COLO829 (cell line): ENCODE measurements at places on chromosomes 5 and 9.

GRCh38 chr5:140040358-140040757 is 2.7 kb downstream of the NRG2 start:
- no peak for DNase-seq

GRCh38 chr5:76838481-76839261 is 11.1 kb upstream of the S100Z start:
- DNase-seq, result no peak

DNA sequence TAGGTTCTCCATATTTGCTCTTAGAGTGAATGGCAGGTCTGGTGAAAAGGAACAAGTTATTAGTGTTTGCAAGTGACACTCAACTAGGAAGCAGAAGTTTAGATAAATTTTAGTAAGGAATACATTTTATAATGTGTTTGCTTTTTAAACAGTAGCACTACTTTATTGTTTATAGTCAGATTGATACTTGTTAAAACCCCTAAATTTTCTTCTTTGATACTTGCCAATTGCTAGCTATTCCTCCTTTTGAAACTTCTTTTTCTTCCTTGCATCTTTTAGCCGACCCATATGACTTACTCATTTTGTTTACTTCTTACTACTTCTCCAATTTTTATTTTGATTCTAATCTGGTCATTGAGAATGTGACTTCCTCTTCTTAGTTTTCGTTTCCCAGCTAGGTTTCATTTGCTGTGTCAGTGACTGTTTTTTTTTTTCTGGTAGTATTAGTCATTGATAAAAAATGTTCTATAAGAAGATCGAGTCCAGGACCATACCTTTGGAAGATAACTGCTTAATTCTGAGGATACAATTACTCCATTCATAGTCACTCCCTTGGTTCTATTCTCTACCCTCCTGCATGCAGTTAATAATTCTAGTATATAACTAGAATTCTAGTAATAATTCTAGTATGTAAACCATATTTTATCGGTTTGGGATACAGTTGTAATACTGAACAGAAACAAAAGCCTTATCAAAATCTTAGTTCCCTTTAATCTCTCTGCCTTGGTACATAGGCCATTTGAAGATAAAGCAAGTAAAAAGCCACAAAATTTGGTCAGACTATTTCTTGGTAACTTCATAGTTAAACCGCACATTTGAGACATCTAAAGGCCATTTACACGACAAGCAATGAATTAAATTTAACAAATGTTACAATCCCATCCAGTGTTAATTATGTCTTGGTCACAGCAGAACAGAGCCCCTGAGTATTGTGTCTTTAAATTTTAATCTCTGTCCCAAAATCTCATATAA is 2.8 kb upstream of the RICTOR start:
- peak; percentile 64 for DNase-seq

- no peak for DNase-seq
These were observed 141.2 kb downstream of the PRDM9 start for GRCh38 chr5:23648656-23649055.

DNA sequence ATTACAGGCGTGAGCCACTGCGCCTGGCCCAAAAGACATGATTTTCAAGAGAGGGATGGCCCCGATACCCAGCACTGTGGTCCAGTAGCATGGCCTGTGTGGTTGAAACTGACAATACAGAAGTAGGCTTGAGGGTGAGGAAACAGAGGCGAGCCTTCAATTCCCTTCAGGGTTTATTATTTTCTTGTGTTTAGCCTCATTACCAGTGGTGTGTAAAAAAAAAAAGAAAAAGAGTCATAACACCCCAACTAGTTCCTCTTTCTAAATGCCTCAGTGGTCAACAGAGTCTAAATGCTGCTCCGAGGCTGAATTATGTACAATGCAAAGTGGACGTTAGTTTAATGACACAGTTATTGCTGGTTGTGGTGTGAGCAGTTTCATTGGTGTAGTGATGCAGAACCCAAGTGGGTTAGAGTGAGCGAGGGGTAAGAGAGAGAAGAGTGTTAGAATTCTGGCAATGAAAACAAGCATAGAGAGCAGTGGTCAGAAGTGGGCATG is 58.8 kb downstream of the SNX30 start:
- no peak for DNase-seq

DNA sequence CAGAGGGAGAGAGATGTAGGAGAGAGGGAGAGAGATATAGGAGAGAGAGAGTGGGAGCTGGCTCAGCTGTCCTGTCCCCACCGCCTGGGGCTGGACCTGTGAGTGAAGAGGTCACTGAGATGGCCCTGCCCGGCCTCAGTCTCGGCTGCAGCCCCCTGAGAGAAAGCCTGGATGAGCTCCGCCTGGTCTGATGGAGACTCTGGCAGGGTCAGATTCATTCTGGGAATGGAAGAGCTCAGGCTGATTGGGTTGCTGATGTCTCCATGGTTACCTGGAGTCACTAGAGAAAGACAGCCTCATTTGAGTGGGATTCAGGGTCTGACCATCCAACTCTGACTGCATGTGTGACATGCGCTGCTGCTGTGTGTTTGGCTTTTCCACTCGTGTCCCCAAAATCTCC is 27.1 kb upstream of the SEMA4D start:
- no peak for DNase-seq

DNA sequence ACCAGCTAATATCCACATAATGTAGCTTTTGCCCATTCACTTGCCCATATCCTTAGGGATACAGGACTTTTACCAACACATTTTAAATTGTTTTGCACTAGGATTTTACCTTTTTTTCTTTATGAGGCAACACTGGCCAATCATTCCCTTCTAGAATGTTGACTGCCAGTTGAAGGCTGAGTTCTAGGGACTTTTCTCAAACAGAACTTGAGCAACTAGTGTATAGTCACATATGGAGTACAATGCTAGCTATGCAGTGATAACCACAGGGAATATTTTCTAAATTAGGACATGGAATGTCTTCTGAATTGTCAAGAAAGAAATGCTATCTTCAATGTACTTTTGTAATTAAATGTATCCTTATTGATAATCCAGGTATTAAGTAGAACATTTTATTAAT is 133.6 kb downstream of the OXCT1 start:
- no peak for DNase-seq

- no peak for DNase-seq
These were observed 36.4 kb upstream of the CPEB4 start for GRCh38 chr5:173851595-173852243.

GRCh38 chr9:95852059-95853032 is 23.1 kb upstream of the ERCC6L2 start:
- peak; percentile 67 for DNase-seq

GRCh38 chr5:140174465-140175366 is at the start of gene CYSTM1:
Gene CYSTM1, plus strand, starts transcription at chr5:140175188. Its CDS starts 19,278 bp downstream, at chr5:140194466.
- peak; percentile 83 for DNase-seq

GRCh38 chr5:71874521-71874920 is 155.4 kb downstream of the CARTPT start:
- no peak for DNase-seq

DNA sequence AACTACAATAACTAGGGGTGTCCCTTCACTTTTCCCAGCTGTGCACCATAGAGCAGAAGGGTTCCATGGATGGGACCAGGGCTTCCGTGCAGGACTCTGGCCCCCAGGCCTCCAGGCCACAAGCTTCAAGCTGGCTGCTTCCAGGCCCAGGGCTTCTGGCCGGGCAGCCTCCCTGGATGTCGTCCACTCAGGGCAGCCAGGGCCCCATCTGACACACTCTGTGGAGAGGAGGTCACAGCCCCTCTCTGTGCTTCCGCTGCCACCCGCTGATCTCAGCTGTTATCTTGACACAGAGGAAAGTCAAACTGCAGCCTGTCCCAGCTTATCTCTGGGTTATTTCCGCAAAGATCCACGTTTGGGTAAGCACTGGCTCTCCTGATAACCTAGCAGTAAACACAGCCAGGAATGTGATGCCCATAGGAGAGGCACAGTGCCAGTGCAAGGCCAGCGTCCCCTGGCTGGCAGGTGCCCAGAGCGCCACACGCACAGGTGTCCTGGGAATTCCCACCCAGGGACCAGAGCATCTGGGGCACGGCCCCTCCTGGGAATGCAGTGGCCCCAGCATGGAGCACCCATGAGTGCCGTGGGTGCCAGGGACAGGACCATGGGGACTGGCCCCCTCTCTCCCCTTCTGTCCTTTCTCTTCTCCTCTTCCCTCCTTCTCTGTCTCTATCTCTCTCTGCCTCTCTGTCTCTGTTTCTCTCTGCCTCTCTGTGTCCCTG is 15.6 kb upstream of the SLC6A19 start:
- DNase-seq, result no peak

GRCh38 chr9:38288502-38288901 is 104.0 kb upstream of the ALDH1B1 start:
- no peak for DNase-seq

- DNase-seq, result no peak
These were observed 568.0 kb downstream of the MTRR start for GRCh38 chr5:8436924-8437323.

DNA sequence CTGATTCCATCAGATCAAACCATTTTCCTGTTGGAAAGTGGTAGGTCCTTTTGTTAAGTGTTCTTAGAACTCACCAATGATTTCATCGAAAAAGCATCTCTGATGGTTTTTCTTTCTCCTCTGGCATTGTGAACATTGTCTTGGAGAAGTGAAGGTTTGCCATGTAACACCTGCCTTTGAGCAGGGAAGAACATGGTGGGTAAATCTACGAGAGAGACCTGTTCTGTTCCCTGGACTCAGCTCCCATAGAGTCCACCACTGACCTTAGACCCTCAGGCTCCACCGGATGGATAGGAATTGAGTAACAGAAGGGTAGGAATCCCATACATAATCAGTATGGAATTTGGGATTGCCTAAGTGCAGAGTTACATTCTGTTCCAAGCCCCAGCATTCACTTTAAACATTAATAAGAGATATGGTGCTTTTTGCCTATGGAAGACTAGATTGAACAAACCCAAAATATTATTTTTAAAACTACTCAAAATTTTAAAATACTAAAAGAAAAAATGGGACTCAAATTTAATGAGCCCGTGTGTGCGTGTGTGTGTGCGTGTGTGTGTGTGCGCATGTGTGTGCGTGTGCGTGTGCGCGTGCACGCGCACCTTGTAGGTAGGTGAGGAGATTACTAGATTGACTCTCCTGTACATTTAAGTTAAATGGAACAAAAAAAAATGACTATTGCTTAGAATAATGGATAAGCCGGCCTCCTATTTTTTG is 92.0 kb downstream of the C9orf152 start:
- no peak for DNase-seq

DNA sequence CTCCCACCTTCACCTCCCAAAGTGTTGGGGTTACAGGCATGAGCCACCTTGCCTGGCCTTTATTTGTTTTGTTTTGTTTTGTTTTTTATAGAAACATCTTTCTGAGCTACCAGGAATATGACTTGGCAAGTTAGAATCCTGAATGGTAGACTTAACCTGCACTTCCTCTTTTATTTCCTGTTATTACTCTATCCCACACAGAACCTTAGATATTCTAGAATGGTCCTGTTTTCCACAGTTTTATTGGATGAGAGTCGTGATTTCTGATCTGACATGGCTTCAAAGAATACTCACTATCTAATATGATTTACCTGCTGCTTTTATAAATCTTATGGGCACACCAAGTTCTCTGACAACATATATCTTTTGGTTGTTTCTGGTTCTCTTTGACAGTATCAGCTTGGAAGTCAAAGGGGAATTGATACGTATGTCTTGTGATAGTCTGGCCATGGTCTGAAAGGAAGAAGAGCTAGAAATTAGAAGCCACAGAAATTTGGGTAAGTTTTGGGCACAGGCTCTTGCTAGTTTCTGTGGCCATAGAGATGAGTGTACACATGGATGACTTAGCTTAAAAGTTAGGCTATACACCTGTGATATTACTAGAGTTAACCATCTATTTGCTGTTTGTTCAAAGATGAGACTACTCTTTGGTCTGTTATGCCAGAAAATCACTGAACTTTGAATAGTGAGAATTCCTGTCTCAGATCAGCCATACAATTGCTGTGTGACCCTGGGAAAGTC is 4.7 kb upstream of the PANK3 start:
- DNase-seq, result no peak

GRCh38 chr5:131272307-131272706 is 8.5 kb downstream of the CDC42SE2 start:
- no peak for DNase-seq

DNA sequence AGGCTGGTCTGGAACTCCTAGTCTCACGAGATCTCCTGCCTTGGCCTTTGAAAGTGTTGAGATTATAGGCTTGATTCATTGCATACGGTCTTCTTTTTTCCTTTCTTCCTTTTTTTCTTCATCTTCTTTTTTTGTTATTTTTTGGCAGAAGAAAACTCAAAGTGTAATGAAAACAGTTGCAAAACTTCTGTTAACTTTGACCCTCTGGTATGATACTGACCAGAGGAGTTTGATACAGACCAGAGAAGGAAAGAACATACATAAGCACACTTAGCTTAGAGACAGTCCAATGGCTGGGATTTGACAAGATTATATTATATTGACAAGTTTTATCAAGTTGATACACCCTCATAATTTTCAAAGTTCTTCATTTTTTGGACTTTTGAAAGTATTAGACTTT is 181.2 kb downstream of the NFIB start:
- no peak for DNase-seq

DNA sequence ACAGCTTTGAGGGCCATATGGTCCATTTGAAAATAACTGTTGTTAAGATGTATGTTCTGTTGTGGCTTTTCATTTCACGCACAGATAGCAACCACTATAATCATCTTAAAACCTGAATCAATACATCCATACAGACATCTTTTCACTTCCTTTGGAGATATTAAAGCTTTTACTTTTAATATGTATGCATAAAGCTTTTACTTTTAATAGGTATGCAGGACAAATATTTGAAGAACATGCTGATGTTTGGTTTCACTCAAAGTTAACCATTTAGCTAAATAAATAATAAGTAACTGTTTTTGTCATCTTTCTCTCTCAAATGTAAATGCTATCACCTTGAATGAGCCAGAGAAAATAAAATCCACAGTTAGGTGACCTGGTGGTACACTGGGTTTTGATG is 108.6 kb downstream of the OXCT1 start:
- DNase-seq, result no peak

- DNase-seq, result no peak
These were observed 102.9 kb downstream of the LIFR start for GRCh38 chr5:38453506-38453905.

- DNase-seq, result no peak
These were observed 50.0 kb downstream of the PTPRD start for GRCh38 chr9:10562581-10563343.

GRCh38 chr5:147081311-147081764 is 153.5 kb upstream of the STK32A start:
- no peak for DNase-seq

DNA sequence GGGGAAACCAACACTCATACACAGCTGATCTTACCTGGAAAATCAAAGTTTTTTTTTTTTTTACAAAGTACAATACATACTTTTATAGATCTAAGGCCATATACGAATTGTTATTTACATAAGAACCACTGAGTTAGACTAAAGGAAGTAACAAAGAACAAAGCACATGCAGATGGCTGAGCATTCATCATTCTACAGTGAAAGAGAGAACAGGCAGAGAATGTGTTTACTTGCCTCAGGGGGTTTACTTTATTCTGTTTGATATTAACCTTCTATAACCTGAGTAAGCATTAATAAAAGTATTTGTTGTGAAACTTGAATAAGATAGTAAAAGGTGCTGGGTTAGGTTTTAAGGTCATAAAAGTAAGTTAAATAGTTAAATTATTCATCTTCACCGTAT is 54.7 kb downstream of the SLC38A9 start:
- no peak for DNase-seq

- DNase-seq, result no peak
These were observed 140.0 kb downstream of the EPB41L4A start for GRCh38 chr5:112279082-112279481.
